Uterus (tissue), 4 donors: ENCODE measurements at places on chromosomes 7 and 10.

GRCh38 chr10:108904163-108904838, 1019.0 kb downstream of the XPNPEP1 start:
- DNase-seq: no peak
- H3K27ac ChIP-seq: no peak overlapping the region
- H3K36me3 ChIP-seq: no peaks in the 10 kb centered on the region
- no peak overlapping the region for H3K4me3 ChIP-seq

GRCh38 chr7:47846138-47846836, 102.0 kb downstream of the PKD1L1 start:
- no peaks in the 10 kb centered on the region for H3K4me1 ChIP-seq
- H3K4me3 ChIP-seq: no peak overlapping the region
- no peaks in the 10 kb centered on the region for H3K36me3 ChIP-seq
- H3K27me3 ChIP-seq: no peaks in the 10 kb centered on the region
- DNase-seq: no peak

DNA sequence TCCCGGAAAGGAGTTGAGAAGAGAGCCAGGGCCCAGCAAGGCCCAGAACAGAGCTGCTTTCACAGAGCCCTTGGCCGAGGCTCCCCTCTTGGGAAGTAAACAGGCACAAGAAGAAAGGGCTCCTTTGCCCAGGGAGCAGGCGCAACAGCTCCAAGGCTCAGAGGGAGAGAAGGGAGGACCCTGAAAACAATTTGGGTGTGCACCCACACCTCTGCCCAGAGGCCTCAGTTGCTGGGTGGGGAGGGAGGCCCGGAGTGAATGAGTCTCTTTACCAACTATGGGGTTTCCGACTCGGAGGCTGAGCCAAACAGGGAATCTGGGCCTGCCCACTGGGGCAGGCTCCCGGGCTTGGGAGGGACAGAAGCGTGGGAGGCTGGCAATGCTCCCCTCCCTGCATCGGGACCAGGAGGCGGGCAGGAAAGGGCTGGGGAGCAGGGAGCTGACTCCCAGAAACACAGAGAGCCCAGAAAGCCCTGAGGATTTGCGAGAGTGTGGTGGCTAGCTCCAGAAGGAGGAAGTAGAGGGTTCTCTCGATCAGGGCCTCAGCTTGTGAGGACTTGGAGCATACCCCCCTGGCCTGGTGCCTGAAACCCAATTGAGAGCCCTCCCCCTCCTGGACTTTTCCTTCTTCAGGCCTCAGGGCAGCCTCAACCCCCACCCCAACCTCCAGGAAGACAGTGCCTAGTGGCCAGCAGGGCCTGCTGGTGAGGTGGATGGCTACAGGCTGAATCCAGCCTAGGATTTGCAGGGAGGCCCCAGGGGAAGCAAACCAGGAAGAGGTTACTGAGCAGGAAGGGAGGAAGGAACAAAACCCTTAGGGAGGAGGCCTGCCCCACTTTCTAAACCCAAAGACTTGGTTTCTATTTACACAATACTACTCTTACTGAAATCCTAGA, 6.2 kb downstream of the C10orf105 start:
- peak; percentile 96 for DNase-seq
- H3K4me1 ChIP-seq: peaks cover 14% of the 10 kb centered on the region
- no peaks in the 10 kb centered on the region for H3K27me3 ChIP-seq
- peak overlapping the region; percentile 95 for H3K27ac ChIP-seq
- no peak overlapping the region for H3K4me3 ChIP-seq

DNA sequence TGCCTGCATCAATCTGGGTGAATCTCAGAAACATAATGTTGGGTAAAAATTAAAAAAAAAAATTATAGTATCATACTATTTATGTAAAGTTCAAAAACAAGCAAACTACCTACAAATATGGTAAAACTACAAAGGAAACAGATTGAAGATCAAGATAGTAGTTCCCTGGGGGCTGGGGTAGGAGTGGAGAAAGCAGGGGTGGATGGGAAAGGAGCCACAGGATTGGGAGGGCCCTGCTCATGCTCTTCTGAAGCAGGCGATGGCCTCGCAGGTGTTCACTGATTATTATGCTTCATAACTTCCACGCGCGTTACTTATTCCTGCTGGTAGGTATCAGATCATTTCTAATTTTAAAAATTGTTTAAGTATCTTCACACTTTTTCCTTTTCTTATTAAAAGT, 96.0 kb upstream of the GATA3 start:
- DNase-seq: no peak
- no peaks in the 10 kb centered on the region for H3K36me3 ChIP-seq
- no peak overlapping the region for H3K4me3 ChIP-seq

GRCh38 chr10:110671788-110672579, 27.8 kb downstream of the RBM20 start:
- peak; percentile 41 for DNase-seq
- H3K36me3 ChIP-seq: no peaks in the 10 kb centered on the region
- H3K4me3 ChIP-seq: peak overlapping the region; percentile 46
- no peaks in the 10 kb centered on the region for H3K27me3 ChIP-seq
- H3K27ac ChIP-seq: peak overlapping the region; percentile 15
